ENCODE measurements at places on chromosomes 1 and 21.

- DNase-seq: no peak
Measured at GRCh38 chr1:244180256-244180655, 129.2 kb downstream of the ZBTB18 start.

GRCh38 chr1:191963286-191963685, 195.0 kb upstream of the RGS18 start:
- no peak for DNase-seq

GRCh38 chr1:231796141-231796540, 169.6 kb downstream of the DISC1 start:
- DNase-seq: no peak

- DNase-seq: no peak
Measured at GRCh38 chr1:180235502-180236239, 5.6 kb downstream of the LHX4 start.

DNA sequence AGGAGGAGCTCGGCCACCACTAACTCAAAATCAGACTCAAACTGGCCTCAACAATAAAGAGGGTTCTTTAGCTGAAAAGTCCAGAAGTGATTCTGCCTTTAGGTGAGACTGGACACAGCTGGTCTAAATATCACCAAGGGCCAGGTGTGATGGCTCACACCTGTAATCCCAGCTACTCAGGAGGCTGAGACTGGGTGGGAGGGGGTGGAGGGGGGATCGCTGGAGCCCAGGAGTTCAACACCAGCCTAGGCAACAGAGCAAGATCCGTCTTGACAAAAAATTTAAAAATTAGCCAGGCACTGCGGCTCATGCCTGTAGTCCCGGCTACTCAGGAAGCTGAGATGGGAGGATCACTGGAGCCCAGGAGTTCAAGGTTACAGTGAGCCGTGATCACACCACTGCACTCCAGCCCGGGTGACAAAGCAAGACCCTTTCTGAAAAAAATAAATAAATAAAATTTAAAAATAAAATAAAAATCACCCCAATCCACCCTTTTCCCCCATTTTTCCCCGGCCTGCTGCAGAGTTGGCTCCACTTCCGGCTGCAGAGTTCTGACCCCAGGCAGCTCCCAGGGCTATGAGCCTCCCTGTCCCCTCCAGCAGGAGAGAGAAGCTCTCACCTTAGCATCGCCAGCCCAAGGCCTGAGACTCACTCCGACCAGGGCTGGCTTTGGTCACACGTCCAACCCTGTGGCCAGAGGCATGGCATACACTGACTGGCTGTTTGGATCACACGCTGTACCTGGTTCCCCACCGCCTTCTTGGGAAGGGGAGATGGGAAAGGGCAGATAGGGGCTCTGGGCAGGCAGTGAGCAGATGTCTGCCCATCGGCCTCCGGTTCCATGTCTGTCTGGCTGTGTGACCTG, 87.3 kb upstream of the IFFO2 start:
- no peak for DNase-seq

GRCh38 chr21:32112195-32112594, 166.7 kb downstream of the MIS18A start:
- no peak for DNase-seq

- no peak for DNase-seq
Measured at GRCh38 chr1:227320476-227320875, 2.2 kb upstream of the CDC42BPA start.

DNA sequence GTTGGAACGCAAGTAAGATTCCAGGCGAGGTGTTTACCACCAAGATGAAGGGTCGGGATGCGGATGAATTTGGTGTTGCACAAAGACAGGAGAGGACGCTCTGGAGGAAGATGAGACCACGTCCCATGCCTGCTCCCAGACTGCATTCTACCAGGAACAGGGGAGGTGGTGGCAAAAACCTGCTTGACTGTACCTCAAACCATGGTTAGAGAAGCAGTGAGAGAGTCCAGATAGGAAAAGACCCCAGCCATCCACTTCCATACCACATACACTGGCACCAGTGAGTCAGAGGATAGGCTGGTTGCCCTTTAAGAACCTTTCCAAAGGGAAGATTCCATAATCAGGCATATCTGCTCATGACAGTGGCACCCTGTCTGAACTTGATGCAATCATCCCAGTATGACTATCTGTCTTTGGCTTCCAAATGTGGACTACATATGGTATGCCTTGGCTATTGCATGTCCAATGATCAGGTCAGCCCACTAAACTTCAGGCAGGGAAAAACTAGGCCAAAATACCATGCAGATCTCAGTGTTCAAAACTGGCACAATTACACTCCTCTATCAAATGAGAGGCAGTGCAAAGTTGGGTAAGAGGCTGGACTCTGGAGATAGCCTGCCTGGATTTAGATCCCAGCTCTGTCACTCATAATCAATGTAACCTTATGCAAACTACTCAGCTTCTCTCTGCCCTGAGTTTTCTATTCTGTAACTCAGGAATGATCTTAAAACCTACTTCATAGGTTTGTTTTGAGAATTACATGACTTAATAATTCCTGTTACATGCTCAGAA, 20.6 kb downstream of the NPR1 start:
- DNase-seq: no peak

- DNase-seq: no peak
Measured at GRCh38 chr1:62178372-62178771, 16.3 kb upstream of the L1TD1 start.

DNA sequence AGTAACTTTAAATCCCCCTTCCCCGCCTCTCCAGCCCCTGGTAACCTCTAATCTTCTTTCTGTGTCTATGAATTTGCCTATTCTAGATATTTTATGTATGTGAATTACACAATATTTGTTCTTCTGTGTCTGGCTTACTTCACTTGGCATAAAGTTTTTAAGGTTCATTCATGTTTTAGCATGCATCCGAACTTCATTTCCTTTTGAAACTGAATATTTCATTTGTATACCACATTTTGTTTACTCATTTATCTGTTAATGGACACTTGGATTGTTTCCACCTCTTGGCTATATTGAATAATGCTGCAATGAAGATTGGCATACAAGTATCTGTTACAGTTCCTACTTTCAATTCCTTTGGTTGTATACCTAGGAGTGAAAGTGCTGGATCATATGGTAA, 205.3 kb downstream of the TM2D1 start:
- DNase-seq: no peak

- no peak for DNase-seq
Measured at GRCh38 chr1:43299101-43299500, 1.7 kb upstream of the TIE1 start.

- no peak for DNase-seq
Measured at GRCh38 chr1:234854645-234855039, 244.7 kb upstream of the IRF2BP2 start.

GRCh38 chr1:215273838-215274516, 191.4 kb downstream of the KCNK2 start:
- DNase-seq: no peak

DNA sequence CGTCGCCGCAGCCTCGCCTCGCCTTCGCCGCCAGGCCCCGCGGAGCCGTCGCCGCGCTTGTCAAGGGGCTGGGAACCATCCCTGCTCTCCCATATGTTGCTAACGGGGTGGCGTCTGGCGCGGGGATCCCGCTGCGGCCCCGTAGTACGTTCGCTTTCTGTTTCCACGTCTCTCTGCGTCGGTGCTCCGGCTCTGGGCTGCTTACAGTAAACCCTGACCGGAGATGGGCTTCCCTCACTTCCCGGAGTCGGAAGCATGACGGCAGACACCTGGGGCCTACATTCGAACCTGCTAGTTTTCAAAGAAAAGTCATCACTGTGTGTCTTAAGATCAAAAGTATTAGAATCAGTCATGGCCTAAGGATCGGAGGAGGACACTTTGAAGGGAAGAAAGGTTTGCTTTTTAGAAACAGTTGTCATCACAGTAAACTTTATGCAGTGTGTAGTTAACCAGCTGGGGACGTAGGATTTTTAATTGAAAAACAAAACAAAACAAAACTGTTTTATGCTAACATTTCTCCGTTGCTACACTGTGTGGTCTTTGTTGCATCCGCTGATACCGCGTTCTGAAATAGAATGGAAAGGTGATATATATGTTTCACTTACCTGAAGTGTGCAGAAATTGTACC, 69.0 kb downstream of the SLC35A3 start:
- peak; percentile 72 for DNase-seq

DNA sequence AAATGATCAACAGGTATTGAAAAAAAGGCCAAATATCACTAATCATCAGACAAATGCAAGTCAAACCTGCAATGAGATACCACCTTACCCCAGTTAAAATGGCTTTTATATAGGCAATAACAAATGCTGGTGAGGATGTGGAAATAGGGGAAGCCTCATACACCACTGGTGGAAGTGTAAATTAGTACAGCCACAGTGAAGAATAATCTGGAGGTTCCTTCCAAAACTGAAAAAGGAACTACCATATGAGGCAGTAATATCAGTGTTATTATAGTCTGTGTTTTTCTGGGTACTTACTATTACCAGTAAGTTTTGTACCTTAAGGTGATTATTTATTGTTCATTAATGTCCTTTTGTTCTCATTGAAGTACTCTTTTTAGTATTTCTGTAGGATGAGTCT, 201.3 kb downstream of the MRPL39 start:
- DNase-seq: no peak

DNA sequence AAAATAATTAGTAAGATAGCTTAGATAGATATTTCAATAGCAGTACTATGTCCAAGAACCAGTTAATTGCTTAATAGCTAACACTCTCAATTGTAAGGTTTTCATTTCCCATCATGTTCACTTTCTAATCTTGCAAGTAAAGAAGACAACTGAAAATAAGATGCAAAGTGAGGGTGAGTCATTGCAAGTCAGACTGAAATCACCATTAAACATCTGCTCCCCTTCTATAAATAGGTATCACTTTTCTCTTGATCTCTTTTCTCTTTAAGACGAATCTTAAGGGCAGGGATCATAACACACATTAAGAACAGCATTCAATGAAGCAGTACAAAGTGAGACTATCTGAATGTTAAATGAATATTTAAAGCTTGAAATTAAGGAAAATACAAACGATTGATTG, 40.4 kb downstream of the UBR4 start:
- DNase-seq: no peak

DNA sequence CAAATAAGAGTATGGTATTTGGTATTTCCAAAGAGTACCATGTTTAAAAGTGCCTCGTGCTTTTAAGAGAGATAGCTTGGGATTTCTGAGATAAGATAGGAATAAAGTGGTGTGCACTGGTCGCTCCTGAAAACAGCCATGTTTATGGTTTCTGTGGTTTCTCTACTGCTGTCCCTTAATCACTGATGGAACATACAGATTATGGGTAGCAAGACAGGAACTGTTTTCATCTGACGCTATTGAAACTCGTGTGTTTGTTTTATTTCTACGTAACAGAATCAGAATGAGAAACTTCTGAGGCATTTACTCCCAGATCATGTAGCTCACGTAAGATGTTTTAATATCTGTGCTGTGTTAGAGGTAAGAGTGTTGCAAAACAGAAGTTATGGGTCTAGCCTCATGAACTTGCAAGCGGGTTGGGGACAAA, 126.0 kb downstream of the KIAA0319L start:
- DNase-seq: no peak

DNA sequence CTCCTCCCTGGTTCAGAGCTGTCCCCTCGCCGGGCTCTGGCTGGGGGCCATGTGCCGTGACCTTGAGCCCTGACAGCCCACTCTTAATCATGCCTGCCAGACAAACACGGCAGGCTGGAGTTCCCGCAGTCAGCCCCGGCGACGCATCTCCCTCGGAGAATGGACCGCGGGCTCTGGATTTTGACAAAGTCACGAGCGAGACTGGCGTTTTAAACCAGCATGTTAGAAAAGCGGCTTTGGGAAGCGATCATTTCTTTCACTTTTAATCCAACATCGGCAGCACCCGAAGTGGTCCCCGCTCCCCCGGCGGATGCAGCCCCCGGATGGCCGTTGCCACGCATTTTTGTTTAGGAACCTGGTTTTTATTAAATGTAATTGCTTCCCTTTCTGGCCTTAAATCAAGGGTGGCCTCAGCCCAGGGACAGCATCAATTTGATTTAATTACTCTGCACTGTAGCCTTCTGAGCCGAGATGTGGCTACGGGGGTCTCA, 70.9 kb downstream of the PRDM16 start:
- DNase-seq: no peak

DNA sequence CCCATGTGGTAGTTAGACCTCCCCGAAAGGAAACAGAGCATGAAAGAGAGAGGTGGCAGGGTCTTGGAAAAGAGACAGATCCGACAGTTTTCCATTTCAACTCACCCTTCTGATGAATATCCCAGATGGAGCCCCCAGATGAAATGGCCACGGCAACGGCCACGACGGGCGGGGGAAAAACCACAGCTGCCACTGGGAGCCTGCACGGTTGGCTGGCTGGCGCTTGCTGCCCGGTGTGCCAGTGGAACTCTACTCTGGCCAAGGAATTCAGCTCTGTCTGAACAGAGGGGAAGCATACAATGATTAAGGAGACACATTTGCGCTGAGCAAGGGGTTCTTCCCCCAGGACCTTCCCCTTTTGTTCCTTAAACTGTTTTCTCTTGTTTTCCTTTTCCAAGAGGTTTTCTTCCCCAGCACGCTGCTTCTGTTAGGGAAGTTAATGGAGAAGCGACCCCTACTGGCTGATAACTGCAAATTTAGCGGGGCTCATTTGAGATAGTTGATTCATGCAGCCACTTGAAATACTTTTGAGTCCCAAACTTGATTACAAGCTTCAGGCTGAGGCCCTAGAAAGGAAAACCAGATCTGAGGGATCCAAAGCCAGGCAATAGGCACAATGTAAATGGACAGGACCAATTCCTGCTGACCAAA, 1122.5 kb downstream of the NCAM2 start:
- DNase-seq: no peak

DNA sequence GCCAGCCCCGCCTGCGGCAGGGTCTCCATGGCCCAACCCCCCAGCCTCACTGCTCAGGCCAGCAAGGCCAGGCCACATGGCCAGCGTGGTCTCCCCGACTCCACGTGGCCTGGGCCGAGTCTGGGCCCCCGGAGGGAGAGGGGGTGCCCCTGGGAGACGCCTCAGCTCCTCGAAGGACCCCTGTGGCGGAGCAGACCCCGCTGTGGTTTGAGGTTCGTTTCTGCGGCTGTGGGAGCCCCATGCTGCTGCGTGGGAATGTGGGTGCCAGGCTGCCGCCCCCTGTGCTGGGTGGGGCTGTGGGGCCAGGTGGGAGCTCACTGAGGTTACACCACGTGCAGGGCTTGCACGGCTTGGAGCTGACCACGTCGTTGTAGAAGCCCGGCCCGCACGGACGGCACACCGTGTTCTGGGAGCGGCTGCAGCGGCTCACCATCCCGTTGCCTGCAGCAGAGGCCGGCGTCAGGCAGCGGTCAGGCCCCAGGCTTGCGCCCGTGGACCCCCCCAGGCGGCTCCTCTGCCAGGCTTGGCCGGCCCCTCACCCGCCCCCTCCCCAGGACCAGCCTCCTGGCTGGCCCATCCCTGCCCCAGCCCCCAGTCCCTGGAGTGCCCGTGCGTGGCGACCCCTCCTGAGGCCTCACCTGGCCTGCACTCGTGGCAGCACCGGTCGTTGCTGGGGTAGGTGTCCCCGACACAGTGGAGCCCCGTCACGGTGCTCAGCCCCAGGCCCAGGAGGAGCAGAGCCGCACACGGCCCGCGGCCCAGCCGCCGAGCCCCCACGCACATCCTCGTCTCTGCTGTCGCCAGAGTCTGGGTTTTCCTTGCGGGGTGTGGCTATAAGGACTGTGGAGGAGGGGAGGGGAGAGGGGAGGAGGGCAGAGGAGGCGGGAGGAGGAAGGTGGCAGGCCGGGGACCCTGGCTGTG, at the start of gene TNFRSF4:
TNFRSF4 (minus strand) TSS at position 809 of the 921 bp plus-strand sequence; CDS start at position 783, 26 bp downstream.
- DNase-seq: peak; percentile 76
